ENCODE measurements at places on chromosomes 11 and 22.
A peak's percentile ranks its signal among the peaks of the same experiment; 100 is the strongest.

DNA sequence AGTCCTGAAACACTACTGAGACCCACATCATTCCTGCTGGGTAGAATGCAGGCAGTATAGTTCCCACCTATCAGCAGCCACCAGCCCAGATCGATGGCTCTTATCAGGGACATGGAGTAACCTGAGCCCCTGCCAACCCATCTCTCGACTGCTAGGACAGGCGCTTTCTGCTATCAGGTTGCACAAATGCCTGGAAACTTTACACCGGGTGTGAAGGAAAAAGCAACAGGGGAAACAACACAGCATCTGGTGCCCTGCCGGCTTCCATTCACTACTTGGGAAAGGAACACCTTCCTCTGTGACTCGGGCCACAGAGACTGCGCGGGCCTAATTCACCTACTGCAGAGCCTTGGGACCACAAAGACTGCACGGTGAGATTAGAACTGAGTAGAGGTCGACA lies 18.5 kb downstream of the RBFOX2 start:
- DNase-seq: no peak

GRCh38 chr22:32590556-32590955 lies 115.9 kb downstream of the FBXO7 start:
- no peak for DNase-seq

DNA sequence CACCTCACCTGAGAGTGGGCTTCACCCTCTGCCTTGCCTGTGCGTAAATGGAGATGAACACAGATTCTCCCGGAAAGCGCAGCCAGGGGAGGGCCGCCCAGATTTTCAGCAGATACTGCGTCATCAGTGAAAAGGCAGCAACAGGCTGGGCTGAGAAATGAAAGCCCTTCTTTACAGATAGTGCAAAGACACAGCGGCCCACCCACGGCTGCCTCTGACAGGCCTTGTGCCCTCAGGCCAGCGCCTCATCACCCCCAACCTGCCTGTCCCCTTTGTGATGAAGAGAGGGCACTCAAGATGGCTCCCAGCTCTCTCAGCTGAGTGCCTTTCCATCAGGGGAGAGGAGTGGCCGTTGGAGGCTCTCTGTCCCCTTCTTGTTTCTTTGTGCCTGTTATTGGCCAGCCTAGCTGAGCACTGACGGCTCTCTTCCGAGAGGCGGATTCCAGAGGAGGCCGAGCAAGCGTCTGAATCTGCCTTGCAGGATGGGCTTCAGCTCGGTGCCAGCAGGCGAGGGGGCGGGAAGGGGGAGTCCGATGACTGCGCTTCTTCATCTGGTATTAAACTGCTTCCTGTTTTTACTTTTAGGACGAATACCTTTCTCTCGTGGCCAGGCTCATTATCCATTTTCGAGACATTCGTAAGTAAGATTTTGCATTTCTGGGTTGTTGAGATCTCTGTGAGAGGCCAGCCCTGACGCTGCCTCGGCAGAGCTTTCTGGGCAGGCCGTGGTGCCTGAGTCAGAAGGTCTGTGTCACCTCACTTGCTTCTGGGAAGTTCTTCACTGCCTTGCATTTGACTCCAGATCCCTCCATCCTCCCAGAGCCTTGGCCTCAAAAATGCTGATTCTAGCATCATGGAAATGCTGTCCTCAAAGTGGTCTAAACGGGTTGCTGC lies 43.7 kb downstream of the MED15 start:
- DNase-seq: peak; percentile 70

- DNase-seq: no peak
These were observed 29.4 kb upstream of the GAL start for GRCh38 chr11:68654978-68655377.

- DNase-seq: no peak
These were observed 125.6 kb downstream of the SPATA19 start for GRCh38 chr11:133719532-133720235.

DNA sequence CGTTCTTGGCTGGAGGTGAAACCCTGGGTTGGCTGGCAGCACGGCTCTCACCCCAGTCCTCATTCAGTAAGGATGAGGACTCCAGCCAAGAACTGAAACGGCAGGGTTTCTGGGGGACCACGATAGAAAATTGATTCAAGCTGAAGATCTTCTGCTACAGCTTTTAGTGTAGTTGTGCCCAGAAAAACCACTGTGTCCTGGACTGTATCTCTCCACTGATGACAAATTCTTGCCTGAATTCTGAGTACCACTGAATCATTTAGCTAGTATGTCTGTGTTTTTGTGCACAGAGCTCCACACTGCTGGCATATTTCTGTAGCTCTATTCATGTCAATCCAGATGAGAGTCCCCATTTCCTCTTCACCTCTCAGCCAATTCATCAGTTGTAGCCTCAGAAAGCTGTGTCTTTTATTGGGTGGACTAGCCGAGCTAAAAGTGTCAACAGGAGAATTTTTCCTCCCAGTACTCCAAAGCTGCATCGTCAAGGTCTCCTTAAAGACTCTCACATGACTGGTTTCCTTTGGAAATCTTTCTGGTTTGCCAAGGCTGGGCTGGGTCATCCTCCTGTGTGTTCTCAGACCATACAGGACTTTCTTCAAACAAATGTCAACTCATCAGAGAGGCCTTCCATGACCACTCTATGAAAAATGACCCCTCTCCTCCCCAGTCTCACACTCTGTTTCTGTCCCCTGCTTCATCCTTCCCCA lies 144.6 kb downstream of the LDLRAD3 start:
- no peak for DNase-seq

DNA sequence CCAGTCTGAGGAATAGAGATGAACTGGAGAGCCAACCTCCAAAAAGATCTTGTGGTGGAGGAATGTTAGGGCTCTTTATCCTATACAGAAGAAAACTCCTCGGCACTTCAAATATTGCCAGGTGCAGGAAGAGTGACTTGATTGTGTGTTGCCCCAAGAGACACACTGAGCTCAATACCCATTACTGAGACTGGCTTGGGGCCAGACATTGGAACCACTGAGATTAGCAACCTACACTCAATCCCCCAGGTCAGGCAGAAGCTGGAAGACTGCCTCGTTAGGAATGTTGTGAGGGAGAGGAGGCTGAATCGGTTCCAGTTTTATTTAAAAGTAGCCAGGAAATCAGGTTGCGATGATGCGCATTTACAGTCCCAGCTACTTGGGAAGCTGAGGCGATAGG lies 2.4 kb upstream of the SGSM3 start:
- no peak for DNase-seq

GRCh38 chr11:87256694-87257340 lies 219.1 kb downstream of the TMEM135 start:
- DNase-seq: no peak

- DNase-seq: no peak
These were observed 7.8 kb downstream of the APOL5 start for GRCh38 chr22:35725521-35725920.

DNA sequence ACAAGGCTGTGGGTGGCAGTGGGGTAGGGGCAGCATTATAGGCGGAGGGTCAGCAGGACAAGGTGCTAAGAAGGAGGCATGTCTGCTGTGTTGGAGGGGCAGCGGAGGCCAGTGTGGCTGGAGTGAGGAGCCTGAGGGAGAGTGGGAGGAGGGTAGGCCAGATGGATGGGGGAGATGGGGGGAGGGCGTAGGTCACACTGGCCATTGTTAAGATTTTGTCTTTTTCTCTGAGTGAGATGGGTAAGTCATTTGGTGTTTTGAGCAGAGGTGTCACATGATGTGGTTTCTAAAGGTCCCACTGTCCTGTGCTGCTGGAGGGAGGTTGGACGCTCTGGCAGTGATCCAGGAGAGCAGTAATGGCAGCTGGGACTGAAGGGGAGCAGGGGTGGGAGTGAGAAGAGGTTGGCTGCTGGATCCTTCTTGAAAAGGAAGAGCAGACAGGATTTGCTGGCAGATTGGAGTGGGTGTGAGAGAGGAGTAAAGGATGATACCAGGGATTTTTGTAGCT lies 9.8 kb downstream of the PPP6R3 start:
- DNase-seq: no peak

GRCh38 chr22:48901324-48901723 lies 926.3 kb downstream of the BRD1 start:
- peak; percentile 44 for DNase-seq

- DNase-seq: no peak
These were observed 526 bp upstream of the PNPLA5 start for GRCh38 chr22:43892183-43892894.

GRCh38 chr11:119849872-119850271 lies 120.9 kb upstream of the NECTIN1 start:
- no peak for DNase-seq

DNA sequence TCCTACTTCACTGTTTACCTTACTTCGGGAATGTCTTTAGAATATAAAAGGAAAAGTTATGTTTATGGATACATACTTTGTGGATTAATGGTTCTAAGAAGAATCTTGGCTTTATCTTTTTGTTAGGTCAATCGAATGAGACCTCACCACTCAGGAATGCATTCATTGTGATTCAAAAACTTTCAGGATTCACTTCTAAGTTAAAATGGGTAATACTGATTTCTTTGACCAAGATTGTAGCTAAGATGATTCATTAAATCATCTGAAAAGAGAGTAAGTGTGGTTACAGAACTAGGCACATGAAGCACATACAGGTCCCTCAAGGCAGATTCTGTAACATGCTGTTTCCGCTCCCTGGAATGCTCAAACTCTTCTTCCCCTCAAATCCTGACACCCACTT lies 716.4 kb downstream of the KCNA4 start:
- no peak for DNase-seq

DNA sequence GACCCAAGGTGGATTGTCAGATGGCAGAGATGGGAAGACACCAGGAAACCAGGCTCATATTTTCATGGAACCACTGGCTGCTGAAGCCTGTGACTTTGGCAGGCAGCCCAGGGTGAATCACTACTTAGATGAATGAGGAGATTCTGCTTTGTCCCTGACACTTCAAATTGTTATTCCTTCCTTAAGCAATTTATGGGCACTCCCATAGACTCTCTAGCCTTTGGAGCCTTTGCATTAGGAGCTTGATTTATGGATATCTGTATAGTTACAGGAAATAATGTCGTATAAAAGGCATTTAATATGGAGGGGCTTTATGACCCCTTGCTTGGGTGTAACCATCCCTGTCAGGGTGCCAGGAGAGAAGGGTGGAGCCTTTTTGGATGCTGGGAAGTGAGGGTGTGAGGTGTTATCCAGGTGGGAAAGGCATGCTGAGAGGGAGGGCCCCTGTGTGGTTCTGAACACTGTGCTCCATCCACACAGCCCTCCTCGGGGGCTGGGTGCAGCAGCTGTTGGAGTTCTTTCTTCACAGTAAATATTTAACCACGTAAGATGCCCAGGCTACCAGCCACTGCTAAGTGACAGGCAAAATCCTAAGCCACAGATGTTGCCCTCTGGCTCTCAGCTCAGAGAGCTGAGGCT lies 35.3 kb downstream of the IL18 start:
- peak; percentile 66 for DNase-seq

DNA sequence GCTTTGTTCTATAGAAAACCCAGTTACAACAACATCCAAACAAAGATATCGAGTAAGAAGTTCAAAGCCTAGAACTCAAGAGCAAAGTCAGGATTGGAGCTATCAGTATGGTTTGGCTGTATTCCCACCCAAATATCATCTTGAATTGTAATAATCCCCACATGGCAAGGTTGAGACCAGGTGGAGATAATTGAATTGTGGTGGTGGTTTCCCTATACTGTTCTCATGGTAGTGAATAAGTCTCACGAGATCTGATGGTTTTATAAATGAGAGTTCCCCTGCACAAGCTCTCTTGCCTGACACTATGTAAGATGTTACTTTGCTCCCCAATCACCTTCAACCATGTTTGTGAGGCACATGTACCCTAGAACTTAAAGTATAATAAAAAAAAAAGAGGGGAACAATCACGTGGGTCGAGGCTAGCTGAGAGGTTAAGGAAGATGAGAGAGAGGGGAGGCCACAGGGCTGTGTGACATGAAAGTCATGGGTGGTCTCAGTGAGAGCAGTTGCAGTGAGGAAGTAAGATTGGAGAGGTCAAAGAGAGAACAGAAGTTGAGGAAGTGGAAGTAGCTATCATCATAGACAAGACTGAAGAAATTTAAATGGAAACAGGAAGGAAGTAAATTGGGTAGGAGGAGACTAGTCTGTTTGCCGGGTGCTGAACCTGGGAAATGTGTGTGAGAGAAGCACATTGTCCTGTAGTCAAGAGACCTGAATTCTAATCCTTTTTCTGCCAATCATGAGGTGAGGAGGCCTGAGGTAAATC lies 80.1 kb upstream of the CD44 start:
- no peak for DNase-seq

DNA sequence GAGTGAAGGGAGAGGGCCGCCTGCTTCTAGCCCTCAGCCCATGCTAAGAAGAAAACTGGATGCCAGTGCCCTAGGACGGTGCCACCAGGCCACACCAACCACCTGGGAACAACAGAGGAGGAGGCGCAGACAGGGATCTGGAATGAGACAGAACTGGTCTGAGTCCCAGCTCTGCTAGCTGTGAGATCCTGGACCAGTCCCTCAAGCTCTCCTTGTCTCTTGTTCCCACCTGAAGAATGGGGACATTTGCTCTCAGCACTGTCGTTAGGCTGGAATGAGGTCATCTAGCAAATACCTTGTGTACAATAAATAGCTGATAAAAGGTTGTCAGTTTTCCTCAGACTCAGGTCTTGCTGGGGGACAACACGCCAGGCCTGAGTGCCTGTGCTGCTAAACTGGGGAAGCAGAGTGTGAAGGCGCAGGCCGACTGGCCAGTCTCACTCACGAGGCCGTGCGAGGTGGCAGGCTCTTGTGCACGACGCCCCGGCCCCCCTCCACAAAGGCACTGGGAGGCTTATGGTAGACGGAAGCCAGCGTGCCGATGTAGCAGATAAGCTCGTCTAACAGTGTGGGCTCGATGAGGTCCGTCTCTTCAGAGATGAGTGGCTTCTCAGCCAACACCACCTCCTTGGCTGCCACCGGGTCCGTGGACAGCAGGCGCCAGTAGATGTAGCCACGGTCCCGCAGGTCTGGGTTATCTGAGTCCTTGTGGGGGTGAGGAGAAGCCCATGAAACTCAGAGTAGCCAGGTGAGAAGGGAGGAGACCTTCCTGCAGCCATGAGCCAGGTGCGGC lies 25.8 kb upstream of the RASL10A start:
- DNase-seq: no peak
